ENCODE measurements at places on chromosomes 1 and 21.

DNA sequence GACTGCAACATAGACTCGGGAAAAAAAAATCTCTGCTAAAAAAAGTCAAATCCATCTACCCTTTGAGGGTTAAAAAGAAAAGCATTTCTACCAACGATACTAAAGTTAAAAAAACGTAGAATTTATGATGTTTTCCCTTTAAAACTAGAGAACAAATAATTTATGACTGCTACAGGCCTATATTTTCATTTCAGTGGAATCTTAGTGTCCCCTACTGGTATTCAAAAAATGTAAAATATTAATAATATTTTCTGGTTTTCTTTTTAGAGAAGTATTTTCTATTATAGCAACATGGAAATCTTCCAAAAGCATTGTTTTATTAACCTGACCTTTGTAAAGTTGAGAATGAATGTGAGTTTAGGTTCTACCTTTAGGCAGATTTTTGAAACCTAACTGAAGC is 1582.2 kb downstream of the MRPL39 start:
- no peak for DNase-seq

GRCh38 chr21:29034678-29035077 is 10.2 kb downstream of the USP16 start:
- no peak for DNase-seq

- no peak for DNase-seq
These were observed 318.9 kb downstream of the ZNF326 start for GRCh38 chr1:90313778-90314177.

DNA sequence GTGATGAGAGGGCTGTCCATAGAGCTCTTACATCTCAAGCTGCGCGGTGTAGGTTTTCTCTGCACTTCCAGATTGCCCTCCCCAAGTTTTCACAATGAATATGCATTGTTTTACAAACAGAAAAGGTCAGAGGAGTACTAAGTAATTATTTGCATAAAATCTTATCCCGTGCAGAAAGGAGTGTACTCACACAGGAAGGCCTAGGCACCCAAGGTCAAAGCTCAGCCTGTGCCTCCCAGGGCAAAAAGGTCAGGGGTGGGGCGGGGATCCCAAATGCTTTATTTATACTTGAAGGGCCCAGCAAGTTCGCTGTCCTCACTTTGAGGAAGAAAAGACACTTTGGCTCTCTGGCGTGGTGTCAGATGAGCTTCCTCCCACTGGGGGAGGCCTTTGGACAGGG is 10.3 kb upstream of the KCNE1 start:
- DNase-seq = no peak

DNA sequence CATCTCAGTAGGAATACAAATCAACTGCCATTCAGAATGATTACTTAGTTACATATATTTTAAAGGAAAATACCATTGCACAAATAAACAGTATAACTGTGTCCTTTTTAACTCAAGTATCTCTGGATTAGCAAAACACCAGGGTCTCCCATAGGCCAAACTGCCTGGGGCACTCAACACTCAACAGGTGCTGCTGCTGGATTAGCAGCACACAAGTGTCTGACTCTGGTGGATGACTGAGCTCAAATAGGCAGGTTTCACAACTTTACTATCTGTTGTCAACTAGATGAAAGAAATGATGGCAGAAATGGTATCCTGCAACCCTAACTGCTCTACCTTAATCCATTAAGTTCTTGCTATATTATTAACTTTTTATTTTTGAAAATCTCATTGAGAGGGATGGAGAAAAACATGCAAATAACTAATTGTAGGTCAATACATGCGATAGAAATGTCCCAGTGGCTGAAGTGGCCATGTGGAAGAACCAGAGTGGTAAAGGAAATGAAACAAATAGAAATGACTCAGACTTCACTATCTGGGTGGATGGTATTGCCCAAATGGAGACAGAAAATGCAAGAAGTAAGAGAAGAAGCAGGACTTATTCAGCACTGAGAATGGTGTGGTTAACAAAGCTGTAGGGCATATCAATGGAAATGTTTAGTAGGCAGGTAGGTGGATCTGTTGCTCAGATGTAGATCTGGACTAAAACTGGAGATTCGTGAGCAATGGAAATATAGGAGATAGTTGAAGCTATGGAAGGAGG is 90.8 kb upstream of the CCDC190 start:
- DNase-seq = no peak

DNA sequence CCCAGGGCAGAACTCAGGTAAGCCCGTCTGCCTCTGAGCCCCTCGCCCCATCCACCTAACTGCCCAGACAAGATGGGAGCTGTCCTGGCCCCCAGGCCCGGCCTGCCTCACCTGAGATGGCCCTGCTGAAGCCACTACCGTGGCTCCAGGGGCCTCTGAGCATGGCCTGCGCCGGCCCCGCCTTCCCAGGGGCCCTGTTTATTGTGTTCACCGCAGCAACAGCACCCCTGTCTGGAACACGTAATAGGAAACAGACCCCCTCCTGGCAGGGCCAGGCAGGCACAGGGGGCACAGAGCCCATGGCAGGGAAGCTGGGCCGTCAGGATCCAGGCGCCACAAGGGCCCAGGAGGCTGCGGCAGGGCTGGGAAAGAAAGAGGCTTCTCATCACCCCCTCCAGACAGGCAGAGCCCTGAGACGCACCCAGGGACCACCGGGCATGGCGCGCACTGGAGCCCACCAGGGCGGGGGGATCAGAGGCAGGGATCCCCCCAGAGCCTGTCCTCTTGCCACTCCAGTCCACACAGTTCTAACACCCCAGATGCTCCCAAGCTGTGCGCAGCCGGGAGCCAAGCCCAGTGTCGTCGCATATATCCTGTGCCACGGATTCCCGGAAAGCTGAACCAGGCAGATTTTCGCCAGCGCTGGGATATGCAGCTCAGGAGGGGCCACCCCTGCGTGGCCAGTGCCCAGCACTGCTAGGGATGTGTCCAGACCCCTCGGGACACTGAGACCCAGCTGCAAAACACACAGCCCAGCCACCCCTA is 62.6 kb downstream of the ARHGEF16 start:
- no peak for DNase-seq

DNA sequence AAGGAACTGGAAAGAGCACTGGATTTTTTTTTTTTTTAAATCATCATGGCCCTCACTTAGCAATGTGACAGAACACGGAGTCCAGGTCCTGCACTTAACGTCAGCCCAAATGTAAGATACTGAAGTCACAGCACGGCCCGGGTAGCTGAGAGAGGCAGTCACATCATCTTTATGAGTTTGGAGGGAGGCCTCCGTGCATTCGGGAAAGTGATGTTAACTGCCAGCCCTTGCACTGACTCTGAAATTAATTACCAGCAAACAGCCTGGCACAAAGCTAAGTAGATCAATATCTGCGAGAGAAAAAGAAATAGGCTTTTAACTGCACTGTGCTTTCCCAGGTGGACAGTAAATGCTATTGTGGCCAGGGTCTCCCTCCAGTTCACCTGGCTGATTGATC is 109.5 kb upstream of the ADAR start:
- no peak for DNase-seq

DNA sequence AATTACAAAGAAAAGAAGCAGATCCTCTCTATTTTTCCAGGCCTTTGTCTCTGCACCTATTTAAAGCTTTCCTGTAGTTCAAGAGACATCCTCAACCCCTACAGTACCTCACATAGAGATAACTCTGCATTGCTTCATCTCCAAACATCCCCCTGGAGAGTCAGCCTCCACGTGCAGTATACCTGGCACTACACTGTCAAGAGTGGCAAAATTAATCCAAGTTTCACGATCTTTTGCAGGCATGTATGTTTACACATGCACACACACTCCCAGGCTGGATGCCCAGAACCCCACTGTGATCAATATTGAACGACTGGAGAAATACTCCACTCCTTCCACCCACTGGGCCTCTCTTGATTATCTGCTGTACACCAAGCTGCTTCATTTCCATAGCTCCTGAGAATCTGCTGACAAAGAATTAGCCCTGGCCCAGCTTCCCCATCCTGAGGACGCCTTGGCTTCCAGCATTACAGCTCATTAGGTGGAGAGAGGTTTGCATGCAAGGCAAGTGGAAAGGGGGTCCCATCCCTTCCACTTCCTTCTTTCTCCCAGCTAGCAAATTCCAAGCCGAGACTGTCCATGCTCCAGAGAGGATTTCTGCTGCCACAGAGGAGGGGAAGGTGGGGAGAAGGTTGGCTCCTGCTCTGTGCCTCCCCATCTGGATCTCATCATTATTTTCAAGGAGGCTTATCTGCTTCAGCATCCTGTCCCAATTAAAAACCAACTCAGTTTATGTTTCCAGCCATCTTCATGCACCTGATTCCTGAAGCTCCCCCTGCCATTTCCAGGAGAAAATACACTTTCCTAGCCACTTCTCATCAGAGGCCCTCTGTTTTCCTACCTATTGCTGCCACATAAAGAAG is 66.5 kb upstream of the GOLT1A start:
- DNase-seq = no peak

DNA sequence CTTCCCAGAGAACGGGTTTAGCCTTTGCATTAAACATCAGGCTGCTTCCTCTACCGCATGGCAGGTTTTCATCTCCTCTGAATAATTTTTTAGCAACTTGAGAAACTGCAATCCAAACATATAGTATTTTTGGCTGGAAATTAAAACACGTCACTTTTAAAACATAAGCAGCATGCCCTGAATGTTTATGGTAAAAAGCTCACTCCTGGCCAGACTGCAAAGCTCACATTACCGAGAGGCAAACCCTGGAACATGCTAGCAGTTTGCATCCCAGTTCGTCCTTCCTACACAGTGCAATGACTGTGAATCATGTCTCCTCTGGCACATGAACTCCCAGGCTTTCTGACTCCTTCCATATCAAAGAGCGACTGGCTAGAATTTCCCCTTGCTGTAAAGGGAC is 312.3 kb downstream of the RRAGC start:
- no peak for DNase-seq
